ENCODE measurements at places on chromosomes 3 and 15.

DNA sequence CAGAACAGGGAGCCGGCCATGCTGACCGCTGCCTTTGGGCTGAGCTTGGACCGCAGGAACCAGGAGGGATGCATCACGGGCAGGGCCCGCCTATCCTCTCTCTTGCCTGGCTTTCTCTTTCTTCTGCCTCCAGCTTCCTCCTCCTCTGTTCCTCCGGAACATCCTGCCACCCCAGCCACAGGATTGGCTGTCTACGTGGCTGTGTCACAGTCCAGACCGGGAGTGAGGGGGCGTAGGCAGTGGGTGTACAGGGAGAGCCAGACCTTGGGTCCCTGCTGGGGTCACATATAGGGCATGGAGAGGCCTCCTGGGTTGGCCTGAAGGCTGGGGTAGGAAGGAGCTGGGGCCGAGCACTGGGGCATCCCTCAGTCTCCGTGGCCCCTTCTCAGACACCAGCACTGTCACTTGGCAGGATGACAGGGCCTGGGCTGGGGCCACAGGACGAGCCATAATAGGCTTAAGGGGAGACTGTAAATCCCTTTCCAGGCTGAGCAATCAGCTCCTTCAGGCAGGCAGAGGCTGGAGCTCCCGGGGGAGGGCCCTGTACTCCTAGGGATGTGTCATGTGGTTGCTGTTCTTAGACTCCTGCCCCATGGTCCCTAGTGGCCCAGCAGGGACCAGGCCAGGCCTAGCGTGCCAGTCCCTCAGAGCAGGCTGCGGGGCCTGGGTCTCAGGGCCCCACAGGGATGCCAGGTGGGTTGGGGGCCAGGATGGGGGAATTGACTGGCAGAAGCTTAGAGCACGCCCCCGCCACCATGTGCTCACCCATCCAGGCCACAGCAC, 25.4 kb downstream of the LINGO1 start:
- DNase-seq: no peak

DNA sequence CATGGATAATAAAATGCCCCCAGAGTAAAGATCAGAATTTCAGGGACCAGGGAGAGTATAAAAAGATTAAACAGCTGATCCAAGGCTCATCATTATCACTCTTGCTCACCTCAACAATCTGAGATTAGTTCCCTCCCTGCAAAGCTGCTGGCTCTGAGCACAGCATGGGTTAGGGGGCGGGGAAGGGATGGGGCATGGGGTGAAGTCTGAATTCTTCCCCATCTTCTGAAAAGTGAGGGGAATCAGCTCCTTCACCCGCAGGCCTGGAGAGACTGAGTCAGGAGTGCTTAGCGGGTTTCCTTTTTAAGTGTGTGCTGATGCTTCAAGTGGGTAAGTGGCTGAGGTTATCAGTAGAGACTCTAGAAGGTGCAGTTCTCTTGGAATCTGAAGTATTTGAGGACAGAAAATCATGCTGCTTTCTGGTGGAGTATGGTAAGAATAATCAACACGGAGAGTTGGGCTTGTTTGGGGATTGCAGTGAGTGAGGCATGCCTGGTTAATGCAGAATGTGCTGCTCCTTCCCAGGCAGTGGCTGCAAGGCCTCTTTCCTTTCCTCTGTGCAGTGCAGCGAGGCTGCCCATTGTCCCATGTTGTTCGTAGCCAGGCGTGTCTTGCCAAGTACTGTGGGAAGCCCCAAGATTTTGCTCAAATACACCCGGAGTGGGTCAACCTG, 59.2 kb upstream of the TRAK1 start:
- DNase-seq: no peak

DNA sequence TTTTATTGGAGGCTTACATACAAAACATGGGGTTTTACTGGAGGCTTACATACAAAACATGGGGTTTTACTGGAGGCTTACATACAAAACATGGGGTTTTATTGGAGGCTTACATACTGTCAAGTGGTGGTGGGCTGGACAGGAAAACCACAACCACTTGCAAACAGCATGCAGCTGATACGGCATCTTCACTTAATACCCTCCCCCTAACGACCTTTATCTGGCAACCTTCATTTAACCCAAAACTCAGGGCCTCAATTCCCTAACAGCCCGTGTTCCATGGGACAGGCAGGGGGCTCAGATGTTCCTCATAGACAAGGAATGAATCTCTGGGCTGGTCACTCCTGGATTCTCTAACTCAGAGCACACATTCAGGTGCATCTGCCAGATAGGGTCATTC, 137.1 kb downstream of the CD47 start:
- no peak for DNase-seq

- DNase-seq: no peak
Measured at GRCh38 chr3:15477951-15478639, 43.4 kb downstream of the COLQ start.

- no peak for DNase-seq
Measured at GRCh38 chr3:56818156-56818985, 16.6 kb upstream of the ARHGEF3 start.

DNA sequence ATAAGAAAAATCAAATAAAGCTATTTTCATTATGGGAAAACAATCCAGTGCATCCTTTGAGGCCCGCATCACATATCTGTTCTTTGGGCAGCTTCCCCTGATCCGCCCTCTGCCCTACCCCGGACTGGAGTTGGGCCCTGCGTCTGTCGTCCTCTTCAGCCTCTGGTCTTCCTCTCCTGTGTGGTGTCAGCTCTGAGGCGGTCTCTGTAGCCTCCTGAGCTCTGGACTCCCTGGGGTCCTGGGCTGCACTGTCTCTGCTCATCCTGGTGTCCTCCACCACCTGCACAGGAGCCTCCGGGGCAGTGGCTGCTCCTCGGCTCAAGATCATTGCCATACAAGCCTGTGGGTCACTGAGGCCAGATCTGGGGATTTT, 7.4 kb upstream of the SNX22 start:
- DNase-seq: no peak

- no peak for DNase-seq
Measured at GRCh38 chr3:127484601-127485388, 105.7 kb downstream of the TPRA1 start.

GRCh38 chr3:128709038-128709437, 16.9 kb upstream of the RAB7A start:
- no peak for DNase-seq

DNA sequence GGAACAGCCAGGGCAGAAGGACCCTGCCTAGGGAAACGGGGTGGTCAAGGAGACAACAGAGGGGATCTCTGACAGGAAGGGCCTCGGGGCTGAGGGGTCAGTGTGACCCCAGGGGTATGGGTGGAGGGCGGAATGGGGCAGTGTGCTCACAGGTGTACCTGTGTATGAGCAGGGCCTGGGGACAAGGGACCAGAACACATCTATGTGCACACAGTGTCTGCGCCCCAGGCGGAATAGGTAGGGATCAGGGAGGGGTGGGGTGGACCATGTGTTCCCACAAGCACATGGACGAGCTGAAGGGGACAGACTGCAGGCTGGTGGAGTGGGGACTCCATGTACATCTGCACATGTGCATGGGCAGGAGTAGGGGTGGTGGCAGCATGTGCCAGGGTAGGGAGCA, 5.0 kb upstream of the TLR9 start:
- DNase-seq: no peak

DNA sequence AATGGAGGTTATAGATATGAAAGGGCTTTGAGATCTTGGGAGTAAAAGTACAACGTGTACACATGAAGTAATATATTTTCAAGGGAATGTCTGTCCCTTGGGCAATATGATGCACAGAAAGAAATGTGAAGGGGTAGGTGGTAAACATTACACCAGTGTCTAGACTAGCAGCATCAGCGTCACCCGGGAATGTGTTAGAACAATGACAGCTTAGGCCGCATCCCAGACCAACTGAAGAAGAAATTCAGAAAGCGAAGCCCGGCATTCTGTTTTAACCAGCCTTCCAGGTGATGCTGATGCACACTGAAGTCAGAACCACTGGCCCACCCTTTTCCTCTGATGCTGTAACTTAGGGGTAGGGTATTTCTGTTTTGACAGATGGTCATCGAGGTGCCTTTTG, 6.3 kb downstream of the INAFM2 start:
- no peak for DNase-seq

GRCh38 chr15:52678468-52679231, 538 bp downstream of the ATOSA start:
- DNase-seq: peak; percentile 42

DNA sequence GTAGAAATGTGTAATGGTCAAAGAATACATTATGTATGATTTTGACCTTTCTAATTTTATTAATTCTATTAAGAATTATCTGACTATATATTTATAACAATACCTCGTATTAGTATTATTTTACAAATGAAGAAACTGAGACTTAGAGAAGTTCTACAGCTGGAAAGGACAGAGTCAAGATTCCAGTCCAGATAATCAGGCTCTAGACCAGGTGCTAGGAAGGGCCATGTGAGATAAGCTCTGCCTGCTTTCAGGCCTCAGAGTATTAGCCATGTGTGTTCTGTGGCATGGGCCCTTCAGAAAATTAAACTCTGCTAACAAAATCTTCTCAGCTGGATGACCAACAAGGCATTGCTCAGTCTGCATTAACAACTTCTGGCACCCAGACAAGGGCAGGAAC, 87.5 kb downstream of the CD200R1L start:
- no peak for DNase-seq

DNA sequence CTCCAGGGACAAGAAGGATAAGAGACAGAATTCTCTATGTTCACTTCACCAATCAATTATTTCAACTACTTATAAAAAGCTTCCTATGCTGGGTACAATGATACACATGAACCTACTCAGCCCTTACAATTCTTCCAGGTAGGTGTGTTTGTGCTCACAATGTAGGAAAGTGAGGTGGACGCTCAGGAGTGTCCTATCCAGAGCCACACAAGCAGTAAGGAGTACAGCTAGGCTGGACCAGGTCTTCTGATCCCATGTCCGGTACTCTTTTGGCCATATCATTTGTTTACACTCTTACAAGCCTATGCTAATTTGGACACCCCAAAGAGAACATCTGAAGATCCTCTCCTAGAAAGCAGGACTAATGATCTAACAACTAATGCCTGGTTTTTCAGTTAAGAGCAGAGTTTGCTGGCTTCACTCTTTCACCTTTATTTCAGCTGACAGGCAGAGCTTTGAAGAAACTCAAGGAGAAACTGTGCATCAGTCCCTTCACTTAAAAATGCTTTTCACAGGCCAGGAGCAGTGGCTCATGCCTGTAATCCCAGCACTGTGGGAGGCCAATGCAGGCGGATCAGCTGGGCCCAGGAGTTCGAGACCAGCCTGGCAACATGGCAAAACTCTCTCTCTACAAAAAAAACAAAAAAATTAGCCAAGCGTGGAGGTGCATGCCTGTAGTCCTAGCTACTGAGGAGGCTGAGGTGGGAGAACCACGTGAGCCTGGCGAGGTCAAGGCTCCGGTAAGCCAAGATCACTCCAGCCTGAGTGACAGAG, 27.5 kb downstream of the IGF2BP2 start:
- DNase-seq: no peak

GRCh38 chr15:72058585-72058984, 59.4 kb downstream of the MYO9A start:
- DNase-seq: no peak

DNA sequence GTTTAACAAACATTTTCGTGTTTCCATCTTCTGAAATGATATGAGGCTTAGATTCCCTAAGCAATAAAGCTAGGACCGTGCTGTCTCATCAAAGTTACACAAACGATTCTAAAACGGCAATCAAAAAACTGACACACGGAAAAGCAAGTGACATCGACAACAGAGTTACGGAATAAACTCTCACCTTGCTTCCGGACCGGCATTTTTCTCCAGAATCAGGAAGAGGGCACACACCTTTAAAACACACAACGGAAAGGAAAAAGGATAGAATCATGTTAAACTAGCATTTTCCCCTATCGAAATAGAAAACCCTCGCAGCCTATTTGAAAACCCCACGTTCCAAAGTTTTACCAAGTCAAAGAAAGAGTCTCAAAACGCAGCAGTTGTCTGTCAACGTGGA, 1.4 kb downstream of the DLG1 start:
- DNase-seq: no peak

DNA sequence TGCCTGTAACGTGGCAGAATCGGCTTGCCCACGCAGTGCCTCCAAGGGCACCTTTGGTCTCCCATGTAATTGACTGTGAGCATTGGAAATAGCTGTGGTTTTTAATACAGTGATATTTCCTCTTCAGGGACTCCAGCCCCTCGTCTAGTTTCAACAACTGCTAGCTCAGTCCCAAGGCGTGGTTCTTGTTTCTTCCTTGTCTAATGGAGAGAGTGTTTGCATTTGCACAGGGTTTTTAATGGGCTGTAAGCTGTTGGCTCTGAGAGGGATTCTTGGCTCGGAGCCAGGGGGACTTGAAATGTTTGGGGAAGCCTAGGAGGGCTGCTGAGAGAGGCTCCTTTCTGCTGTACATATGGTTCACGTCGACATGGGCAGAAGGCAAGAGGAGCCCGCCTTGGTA, 86.2 kb downstream of the THSD4 start:
- no peak for DNase-seq

- no peak for DNase-seq
Measured at GRCh38 chr3:95319921-95320494, 1257.1 kb downstream of the NSUN3 start.

- no peak for DNase-seq
Measured at GRCh38 chr15:57667171-57667849, 39.2 kb upstream of the POLR2M start.

GRCh38 chr15:84752195-84752594, 3.8 kb downstream of the ZNF592 start:
- DNase-seq: no peak

- DNase-seq: no peak
Measured at GRCh38 chr15:75693501-75694240, 19.0 kb downstream of the CSPG4 start.

DNA sequence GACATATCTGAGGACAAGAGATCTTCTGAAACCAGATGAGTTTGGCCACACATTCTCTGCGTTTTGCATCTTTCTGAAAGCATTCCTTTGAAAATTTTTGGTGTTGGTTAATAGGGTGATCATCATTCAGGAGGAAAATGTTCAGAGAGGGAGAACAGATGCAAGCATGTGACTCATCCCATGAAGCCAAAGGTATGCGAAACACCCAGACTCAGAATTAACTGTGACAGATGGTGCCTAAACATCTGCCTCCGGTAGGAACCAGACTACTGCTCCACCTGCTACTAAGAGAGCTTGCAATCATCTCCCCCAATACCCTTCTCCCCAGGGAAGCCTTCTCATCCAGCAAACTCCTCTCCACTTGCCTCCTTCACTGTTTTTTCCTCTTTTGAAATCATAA, 46.2 kb downstream of the TRIM69 start:
- DNase-seq: no peak

GRCh38 chr3:23073724-23074305, 129.3 kb upstream of the UBE2E2 start:
- DNase-seq: no peak

GRCh38 chr3:192042116-192042515, 581.2 kb downstream of the PYDC2 start:
- DNase-seq: no peak
